ENCODE measurements at places on chromosomes 12 and 14.

- no peak for DNase-seq
Observed at GRCh38 chr12:30178916-30179315, 395.2 kb upstream of the TMTC1 start.

DNA sequence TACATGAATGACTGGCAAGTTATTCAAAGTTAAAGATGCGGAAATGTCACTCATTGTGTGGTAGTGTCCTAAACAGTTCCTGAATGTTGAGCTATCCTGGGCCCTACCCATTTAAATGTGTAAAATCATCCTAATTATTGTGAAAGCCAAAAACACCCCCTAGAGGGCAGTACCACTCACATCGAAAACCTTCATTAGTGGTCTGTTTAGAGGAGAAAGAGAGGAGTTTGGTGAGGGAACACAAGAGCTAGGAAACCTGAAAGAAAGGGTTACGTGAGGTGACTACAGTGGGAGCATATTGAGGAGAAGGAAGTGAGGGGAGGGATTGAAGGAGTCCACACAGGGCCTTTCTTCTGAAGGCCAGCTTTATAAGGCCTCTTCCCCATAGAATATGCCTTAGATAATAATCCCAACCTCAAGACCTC lies 2.5 kb upstream of the TEP1 start:
- DNase-seq = no peak

GRCh38 chr14:58239244-58240195 lies 5.1 kb upstream of the PSMA3 start:
- peak; percentile 70 for DNase-seq

DNA sequence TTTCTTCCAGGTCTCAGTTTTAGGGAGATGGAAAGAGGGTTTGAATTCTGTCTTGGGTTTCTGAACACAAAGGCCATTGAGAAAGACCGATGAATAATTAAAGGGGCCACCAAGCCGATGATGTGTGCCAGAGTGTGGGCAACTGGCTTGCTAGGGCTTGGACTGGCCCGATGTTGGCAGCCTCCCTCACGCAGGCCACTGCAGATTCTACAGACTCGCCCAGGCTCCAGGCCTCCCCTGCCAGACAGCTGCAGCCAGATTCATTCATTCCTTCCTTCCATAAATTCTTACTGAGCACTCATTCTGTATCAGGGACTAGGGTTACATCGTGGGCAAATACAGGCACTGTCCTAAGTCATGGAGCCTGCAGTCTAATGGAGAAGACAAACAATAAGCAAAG lies 34.9 kb downstream of the ACTN1 start:
- no peak for DNase-seq

- DNase-seq = no peak
Observed at GRCh38 chr12:13799574-13799973, 181.8 kb downstream of the GRIN2B start.

DNA sequence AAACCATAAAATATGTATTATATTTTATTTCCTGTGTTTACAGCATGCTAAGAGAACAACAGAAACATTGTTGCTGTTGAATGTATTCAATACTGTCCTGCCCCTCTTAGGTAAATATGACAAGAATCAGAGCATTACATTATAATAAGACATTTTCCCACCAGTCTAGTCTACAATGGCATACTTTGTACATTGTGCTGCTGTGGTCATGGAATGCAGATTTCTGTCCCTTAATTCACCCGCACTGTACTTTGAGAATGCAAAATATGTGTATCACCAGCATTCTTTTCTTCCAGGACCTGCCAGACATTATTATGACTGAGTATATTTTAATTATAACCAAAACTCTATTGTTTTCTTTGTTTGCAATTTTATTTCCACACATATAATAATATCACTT lies 16.5 kb upstream of the OR10AD1 start:
- DNase-seq = no peak

- no peak for DNase-seq
Observed at GRCh38 chr12:83210933-83211332, 524.2 kb downstream of the TMTC2 start.

- DNase-seq = no peak
Observed at GRCh38 chr12:11905534-11905933, 165.2 kb upstream of the BCL2L14 start.

Data from stimulated activated CD8-positive, alpha-beta memory T cell treated with anti-CD3 and anti-CD28 coated beads, Interleukin-4, amount 100 ng/mL, for 1 hour (primary cell).